ENCODE measurements at places on chromosomes 16 and 17.

DNA sequence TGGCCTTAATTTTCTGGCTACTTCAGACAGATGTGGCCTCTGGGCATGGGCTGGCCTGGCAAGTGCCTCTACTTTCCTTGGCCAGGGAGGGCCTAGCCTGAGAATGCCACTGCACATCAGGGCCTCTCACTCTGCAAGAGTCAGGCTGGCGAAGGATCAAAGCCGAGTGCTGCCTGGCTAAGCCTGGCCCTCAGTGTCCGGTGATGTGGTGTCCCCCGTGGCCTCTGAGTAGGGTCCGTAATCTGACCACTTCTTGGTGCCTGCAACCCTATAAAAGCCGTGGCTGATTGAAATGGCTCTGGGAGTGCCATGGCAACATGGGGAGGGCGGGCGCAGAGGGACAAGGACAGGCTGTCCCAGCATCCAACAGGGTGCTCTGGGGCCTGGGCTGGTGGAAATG is 30.2 kb downstream of the TBX4 start:
- no peak for DNase-seq

- DNase-seq = peak; percentile 87
These were observed at the start of gene TMEM132E for GRCh38 chr17:34579017-34579946. TSS of gene TMEM132E (plus strand) at chr17:34579582. CDS start at chr17:34581077, 1,495 bp downstream.

- no peak for DNase-seq
These were observed 4.0 kb upstream of the PPP1R27 start for GRCh38 chr17:81838753-81839255.

DNA sequence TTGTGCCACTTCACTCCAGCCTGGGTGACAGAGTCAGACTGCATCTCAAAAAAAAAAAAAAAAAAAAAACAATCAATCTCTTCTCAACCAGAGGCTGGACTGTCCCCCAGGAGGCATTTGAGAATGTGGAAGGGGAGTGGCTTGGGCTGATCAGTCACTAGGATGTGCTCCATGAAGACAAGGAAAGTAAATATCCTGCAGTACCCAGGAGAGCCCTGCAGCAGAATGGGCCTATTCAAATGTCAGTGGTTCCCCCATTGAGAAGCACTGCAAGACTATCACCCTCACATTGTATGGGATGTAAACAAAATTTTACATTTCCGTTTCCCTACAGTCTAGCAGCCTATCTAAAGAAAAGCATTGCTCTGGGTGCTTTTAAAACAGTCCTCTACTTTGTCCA is 70.3 kb downstream of the DNAH9 start:
- DNase-seq = no peak

DNA sequence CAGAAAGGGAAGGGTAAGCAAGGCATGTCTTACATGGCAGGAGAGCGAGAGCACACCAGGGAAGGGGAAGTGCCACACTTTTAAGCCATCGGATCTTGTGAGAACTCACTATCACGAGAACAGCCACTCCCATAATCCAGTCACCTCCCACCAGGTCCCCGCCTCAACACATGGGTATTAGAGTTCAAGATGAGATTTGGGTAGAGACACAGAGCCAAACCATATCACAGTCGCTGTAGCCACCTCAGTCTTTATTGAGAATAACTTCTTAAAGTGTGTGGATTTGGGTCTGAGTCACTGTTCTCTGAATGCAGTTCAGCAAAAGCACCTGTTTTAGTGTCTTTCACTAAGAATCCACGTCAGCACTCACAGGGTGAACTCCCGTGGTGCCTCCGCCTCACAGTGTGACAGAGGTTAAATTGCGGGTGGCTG is 195.2 kb upstream of the CHMP6 start:
- DNase-seq = no peak

DNA sequence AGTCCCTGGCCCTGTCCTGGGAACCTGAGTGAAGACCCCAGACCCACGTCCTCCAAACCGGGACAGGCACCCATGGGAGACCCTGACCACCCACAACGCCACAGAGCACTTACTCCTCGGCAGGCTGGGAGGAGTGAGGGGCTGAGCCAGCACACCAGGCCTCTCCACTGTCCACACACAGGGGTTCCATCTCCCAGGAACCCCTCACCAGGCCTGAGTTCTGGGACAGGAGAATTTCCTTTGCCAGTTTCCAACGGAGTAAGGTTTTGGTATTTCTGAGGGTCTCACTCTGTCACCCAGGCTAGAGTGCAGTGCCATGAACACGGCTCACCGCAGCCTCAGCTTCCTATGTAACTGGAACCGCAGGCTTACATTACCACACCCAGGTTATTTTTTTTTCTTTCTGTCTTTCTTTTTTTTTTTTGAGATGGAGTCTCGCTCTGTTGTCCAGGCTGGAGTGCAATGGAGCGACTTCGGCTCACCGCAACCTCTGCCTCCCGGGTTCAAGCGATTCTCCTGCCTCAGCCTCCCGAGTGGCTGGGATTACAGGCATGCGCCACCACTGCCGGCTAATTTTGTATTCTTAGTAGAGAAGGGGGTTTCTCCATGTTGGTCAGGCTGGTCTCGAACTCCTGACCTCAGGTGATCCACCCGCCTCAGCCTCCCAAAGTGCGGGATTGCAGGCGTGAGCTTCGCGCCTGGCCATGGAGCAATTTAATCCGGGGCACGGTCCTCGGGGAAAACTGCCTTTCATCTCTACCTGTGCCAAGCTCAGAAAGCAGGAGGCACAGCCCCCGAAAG is 1.6 kb downstream of the PGAP6 start:
- no peak for DNase-seq

- no peak for DNase-seq
These were observed 18.8 kb upstream of the BMERB1 start for GRCh38 chr16:15415511-15415985.

DNA sequence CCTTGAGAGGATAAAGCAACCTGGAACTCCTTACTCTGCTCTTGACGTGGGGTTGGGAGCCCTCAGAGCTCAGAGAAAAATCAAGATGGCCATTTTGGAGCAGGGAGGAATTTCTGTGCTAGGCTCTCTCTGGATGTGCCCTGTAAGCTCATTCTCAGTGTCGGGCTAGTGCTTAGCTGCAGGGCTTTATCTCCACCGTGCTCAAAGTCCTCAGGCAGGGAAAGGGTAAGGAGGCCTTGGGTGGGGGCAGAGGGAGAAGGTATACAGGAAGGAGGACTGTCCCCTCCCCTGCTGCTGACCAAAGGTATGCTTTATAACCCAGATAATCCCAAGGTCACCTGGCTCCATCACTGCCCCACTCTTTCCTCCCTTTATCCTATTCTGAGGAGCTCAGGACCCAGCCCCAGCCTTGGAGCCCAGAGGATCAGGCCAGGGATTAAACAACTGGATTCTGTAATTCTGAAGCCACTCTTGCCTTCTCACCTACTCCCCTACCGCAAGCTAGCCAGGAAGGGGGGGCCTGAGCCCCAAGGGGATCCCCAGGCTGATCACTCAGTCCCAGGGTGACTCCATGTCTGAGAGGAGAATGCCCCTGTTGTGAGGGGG is 1.1 kb downstream of the DHRS11 start:
- DNase-seq = no peak

GRCh38 chr17:42456223-42457106 is 2.2 kb upstream of the ATP6V0A1 start:
- no peak for DNase-seq

GRCh38 chr17:879546-880442 is 97.6 kb downstream of the MRM3 start:
- peak; percentile 87 for DNase-seq

GRCh38 chr17:49436174-49436573 is 21.5 kb upstream of the PHB1 start:
- no peak for DNase-seq

DNA sequence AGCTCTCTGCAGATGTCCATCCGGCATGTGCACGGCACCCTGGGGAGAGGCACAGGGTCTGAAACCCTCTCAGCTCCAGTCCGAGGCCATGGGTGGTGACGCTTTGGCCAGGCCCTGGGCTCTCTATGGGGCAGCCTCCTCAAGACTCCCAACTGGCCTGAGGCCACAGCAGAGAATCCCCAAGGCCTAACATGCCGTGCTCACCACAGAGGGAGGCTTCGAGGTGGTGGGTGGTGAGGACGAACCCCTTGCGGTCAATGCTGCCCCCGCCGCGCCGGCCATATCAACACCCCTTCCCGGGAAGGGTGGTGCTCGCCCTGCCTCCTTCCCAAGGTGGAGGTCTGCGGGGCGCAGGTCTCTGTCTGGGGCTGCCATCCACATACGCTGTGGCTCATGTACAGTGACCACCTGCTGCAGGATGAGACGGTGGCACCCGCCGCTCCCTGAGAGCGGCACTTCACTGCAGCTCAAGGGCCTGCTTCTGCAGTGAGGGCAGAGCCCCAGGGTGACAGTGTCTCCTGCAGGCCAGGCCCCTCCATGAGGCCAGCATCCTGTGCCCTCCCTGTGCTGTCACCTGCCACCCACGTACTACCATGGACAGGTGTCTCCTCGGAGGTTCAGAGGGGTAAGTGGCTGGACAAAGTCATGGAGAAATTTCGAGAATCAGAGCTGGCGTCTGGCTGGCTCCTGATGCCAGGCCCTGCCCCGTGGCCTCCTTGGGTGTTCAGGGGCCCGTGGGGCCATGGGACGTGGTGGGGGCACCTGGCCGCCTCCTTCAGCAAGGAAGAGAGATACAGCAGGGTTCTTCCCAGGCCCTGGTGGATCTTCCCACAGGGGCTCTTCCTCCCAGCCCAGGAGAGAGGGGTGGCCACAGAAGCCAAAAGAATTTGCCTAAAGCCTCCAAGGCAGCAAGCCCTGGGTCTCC is 54.6 kb upstream of the ACSF3 start:
- DNase-seq = no peak

- no peak for DNase-seq
These were observed 32.5 kb downstream of the TEKT5 start for GRCh38 chr16:10662212-10662611.

DNA sequence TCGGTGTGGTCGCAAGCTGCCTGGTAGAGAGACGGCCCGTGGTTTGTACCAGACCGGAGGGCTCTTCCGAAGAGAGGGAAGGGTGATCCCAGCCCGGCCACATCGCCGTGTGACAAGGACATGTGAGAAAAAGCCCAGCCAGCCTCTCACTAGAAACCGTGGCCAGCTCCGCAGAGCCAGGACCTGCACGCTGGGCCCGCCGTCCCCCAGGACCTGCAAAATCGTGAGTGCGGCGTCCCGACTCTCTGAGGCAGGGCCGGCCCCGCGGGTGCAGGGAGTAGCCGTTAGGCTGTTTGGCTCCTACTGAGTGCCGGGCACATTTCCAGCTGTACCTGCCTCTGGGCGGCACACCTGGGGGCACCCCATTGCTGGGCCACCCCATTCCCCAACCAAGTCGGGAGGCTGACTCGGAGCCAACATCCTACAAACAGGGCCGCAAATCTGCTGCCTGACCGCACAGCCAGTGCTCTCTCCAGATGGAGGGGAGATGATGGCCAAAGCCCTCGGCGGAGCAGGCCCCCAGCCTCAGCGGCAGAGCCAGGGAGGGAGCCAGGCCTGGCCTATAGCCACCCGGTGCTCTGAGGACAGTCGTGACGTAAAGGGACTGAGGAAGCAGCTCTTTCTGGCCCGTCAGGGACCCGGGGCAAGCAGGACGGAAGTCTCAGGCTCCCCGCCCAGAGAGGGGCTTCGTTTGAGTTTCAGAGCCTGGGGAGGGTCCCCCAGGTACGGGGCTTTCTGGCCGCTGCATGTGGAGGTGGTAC is 33.6 kb upstream of the PABPN1L start:
- no peak for DNase-seq

GRCh38 chr16:69204172-69204571 is 17.2 kb downstream of the SNTB2 start:
- DNase-seq = no peak

DNA sequence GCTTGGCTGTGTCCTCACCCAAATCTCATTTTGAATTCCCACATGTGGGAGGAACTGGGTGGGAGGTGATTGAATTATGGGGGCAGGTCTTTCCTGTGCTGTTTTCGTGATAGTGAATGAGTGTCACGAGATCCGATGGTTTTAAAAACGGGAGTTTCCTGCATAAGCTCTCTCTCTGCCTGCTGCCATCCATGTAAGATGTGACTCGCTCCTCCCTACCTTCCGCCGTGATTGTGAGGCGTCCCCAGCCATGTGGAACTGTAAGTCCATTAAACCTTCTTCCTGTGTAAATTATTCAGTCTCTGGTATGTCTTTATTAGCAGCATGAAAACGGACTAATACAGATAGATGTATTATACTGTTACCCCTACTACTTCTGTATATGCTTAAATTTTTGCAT is 3.6 kb downstream of the SPATA33 start:
- no peak for DNase-seq

- no peak for DNase-seq
These were observed 15.9 kb downstream of the ZC3H18 start for GRCh38 chr16:88585927-88586581.

DNA sequence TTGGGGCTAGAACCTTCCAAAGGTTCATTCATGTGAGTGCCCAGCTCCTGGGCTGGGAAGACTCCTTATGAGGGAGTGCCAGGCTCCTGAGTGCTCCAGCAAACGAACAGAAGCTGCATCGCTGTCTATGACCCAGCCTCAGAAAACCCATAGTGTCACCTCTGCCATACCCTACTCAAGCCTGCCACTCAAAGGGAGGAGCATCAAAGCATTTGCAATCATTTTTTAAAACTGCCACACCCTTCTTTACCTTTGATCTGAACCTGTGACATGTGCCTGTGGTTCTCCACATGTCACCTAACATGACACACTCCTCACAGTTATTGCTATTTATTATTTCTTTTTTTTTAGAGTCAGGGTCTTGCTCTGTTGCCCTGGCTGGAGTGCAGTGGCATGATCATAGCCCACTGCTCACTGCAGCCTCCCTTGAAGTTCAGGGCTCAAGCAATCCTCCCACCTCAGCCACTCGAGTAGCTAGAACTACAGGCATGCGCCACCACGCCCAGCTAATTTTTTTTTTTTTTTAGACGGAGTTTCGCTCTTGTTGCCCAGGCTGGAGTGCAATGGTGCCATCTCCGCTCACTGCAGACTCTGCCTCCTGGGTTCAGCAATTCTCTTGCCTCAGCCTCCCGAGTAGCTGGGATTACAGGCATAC is 7.3 kb upstream of the KDM8 start:
- DNase-seq = no peak

DNA sequence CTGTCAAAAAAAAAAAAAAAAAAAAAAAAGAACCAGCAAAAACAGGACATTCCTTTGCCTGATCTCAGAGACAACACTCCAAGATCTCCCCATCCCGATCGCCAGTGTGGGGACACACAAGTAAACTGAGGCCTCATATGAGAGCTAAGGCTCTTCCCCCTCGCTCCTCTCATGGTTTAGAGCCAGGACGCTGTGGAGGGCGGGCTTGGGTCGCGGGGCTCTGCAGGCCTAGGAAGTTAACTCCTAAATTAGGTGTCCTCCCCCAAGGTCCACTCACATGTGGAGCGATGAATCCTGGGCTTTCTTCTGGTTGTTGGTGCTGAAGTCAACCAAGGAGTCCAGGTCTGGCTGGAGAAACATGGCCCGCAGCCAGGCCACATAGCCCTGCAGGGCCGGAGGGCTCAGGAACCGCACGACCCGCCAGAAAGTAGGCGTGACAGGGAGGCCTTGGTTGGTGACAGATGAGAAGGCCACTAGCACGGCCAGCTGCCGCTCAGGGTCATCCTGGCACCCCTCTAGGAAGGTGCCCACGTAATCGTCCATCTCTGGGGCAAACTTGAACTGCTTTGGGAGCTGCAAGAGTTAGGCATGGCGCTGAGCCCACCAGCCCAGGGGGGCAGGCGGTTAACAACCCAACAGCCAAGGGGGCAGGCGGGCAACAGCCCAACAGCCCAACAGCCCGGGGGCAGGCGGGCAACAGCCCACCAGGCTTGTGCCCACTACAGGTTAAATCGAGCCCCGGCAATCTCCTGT is 5.2 kb downstream of the MYBBP1A start:
- no peak for DNase-seq

GRCh38 chr16:49754495-49755312 is 101.2 kb downstream of the ZNF423 start:
- DNase-seq = no peak

GRCh38 chr16:74795104-74795503 is 20.5 kb upstream of the FA2H start:
- DNase-seq = no peak
